Activated T-cell treated with anti-CD3 and anti-CD28 coated beads for 4 hours (primary cell): ENCODE measurements at places on chromosomes 2 and 18.

- DNase-seq = no peak
These were observed 19.0 kb downstream of the DNPEP start for GRCh38 chr2:219368690-219369191.

DNA sequence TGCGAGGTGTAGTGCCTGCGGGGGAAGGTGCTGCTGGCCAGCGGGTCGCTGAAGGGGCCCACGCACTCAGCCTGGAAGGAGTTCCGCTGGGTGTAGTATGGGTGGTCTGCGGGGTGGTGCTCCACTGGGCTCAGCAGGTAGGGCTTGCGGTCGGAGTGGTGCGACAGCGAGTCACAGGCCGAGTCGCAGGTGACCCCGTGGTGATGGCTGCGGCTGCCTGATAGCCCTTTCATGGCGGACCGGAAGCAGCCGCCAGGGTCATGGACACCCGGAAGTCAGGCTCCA is 429.8 kb downstream of the TGIF1 start:
- no peak for DNase-seq

DNA sequence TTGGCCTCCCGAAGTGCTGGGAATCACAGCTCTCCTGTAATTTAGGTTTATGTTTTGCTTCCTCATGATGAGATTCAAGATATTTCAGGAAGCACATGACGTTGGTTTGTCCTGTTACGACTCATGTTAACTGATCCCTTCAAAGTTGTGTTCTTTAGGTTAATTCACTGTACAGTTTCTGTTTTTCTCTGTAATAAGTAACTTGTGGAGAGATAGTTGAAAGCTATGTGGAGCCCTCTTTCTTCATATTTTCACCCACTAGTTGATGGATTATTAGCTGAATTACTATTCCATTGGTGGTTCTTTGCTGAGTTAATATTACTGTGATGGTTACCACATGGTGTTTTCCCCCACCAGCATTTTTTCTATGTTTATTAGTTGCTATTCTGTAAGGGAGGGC is 18.3 kb upstream of the CHCHD5 start:
- DNase-seq = no peak

GRCh38 chr2:164952057-164952702 is 3.1 kb downstream of the SLC38A11 start:
- no peak for DNase-seq

DNA sequence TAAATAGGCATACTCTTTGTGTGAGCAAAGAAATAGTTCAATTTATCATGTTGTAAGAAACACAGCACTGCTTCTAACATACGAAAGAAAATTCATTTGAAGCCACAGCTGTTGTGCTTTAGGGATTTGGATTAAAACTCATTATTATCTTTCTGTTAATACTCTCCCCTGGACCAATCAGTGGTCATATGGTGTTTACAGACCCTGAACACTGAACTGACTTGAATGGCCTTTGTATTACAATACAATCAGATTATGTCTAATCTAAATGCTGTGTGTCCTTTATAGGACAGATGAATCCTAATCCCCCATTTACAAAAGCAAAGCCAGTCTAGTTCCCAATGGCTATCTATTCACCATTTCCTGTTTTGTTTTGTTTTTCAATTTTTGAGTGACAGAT is 36.5 kb downstream of the ZNF385B start:
- DNase-seq = no peak
